Activated gamma-delta T cell treated with anti-CD3 and anti-CD28 coated beads, Interleukin-2, amount 50 U/mL, for 16 hours (primary cell): ENCODE measurements at places on chromosomes 3 and 15.
A peak's percentile ranks its signal among the peaks of the same experiment; 100 is the strongest.

- DNase-seq, result no peak
Measured at GRCh38 chr3:39404943-39405686, 1.4 kb upstream of the RPSA start.

DNA sequence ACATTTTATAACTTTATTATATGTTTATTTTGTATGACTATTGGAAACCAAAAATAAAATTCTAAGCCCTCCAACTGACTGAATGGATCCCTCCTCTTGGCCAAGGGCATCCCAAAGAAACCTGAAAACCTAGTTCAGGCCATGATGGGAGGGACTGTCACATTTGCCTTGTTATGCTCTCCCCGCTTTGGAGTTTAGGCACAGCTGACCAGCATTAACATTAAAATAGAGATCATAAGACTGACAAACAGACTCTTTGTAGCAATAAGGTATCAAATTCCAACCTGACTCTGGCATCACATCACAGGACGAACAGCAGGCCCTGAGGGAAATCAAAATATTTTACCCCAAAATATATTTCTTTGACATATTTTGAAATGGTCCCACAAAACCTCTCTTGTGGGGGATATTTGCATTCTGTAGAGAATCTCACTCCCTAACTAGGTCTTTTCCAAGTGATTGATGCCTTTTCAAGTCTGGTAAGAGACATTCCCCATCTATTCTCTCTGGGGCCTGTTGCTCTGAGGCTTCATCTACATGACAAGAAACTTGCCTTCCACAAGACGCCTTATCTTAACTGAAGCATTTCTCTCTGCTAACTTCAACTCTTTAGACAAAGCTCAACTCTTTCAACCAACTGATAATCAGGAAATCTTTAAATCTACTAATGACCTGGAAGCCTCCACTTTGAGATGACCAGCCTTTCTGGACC is 81.8 kb upstream of the PRR23E start:
- DNase-seq, result no peak

- no peak for DNase-seq
Measured at GRCh38 chr3:111517801-111518200, 24.2 kb upstream of the CD96 start.

- no peak for DNase-seq
Measured at GRCh38 chr3:97692831-97693230, 71.7 kb upstream of the ARL6 start.

GRCh38 chr15:89211678-89212170 is 9.7 kb downstream of the RLBP1 start:
- DNase-seq, result no peak

DNA sequence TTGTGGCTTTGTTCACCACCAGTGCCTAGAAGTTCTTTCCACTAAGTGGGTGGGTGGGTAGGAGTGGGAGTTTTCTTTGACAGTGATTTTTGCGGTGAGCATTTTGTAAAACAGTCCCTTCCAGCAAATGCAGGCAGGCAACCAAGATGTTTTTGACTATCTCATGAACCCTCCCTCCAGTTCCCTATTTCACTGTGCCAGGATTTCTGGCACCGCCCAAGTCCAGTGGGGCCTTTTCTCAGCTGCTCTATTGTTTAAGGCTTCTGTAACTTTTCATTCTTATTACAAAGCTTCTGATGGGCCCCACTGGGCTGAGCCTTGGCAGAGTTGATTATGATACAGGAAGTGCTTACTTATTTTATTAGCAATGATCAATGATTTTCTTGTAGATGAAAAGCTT is 236.0 kb downstream of the EDEM1 start:
- no peak for DNase-seq

- peak; percentile 64 for DNase-seq
Measured at GRCh38 chr3:18425641-18426257, 610 bp upstream of the SATB1 start.

DNA sequence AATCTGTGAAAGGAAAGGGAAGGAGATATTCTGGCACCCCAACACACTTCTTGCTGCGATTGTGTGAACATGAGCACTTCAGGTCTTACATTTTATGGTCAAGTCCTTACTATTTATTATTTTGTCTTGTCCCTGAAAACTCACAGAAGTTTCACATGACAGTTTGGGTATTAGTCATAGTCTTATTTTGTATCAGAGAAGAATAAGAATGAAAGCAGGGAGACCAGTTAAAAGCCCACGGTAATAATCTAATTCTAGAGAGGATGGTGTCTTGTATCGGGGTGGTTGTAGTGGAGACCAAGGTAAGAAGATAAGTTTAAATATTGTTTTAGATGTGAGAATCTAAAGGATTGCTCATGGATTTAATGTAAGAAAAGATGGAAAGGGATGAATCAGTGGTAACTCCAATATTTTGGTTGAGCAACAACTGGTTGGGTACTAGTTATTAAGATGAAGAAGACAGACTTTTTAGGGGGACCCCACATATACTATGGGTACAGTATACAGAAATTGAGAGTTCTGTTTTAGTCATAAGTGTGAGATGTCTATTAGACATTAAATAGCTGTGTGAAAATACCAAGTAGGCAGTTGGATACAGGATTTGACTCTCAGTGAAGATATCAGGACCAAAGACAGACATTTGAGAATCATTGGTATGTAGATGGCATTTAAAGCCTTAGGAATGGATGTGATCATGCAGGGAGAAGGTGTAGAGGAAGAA is 227.6 kb downstream of the MFSD1 start:
- no peak for DNase-seq
